NCI-H226 (cell line): ENCODE measurements at places on chromosomes 12 and 14.

- DNase-seq, result no peak
These were observed 530 bp upstream of the NEMF start for GRCh38 chr14:49853158-49853477.

DNA sequence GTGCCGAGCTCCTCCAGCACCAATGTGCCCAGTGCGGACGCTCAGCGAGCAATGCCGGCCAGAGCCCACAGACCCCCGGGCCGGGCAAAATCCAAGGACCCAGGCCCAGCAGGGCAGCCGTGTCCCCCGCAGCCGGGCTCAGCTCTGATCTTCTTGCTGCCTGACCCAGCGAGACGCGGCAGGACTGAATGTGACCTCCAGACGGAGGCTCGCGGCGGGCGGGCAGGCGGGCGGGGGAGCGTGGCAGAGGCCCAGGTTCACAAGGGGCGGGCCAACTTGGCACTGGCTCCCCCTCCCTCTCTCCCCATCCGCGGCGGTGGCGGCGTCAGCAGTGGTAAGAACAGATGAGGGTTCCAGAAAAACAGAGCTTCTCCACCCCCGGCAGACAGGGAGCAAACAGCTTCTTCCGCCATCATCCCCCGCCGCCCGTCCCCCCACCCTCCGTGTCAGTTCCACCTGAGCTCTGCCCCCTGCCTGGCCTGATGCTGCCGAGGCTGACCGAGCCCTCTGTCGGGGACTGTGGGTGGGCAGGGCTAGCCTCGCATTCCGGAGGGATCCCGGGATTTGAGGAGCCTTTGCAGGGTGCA lies 94.3 kb downstream of the RFLNA start:
- peak; percentile 87 for DNase-seq

DNA sequence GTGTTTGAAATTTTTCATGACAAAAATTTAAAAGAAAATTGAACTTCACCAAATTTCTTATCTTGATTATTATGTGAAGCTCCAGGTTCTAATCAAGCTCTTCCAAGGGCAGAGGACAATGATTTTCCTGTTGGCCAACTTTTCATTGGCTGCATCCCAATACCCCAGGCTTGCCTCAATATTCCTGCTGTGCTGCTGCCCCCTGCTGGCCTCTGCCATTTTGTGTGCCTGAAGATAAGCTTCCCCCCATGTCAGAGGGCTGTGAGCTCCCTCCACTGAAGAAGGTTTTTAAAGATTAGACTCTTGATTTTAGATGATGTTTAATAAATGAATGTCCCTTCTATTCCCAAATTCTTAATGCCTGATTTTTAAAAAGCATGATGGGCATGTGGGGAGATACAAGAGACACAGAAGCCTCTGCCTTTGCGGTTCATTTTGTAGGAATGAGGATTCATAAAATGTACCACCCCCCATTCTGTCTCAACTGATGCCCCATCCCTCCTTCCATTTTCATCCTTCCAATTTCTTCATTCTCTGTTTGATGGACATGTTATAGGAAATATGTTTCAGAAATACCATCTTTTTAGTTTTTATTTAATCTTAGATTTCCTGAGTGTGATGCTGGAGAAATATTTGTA lies 76.7 kb upstream of the RGS6 start:
- DNase-seq, result peak; percentile 49

- DNase-seq, result no peak
These were observed 58.6 kb downstream of the R3HDM2 start for GRCh38 chr12:57372233-57372632.

- no peak for DNase-seq
These were observed 33.4 kb upstream of the SMOC1 start for GRCh38 chr14:69845787-69846186.

DNA sequence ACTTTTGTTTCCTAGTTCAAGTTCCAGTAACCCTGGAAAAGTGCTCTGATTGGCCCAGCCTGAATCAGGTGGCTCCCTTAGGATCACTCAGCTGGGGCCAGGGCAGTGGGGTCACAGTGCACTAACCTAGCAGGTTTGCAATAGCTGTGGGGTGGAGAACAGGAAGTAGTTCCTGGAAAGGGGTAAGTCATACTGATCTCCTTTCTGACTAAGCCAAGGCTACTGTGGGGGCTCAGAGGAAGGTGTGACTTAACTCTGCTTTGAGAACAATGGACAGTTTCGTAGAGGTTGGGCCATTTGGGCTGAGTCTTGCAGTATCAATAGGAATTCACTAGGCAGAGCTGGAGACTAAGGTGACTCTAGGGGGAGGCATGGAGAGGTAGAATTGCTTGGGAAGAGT lies 89.4 kb downstream of the KIF26A start:
- no peak for DNase-seq

DNA sequence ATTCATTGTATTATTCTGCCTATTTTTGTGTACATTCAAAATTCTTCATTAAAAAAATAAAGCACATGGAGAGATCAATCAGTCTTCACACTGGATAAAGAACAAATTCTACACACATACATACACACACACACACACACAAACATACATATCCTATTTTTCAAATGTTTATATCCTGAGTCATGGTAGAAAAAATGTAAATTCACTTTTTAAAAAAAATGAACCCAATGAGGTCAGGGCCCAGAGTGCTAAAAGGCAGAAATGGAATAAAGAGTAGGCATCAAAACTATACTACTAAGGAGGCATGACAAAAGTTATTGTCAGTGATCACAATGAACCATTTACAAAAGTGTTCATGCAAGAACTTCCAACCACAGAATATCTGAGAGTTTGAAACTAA lies 17.3 kb downstream of the GALC start:
- no peak for DNase-seq

- DNase-seq, result no peak
These were observed 7.2 kb upstream of the LMO3 start for GRCh38 chr12:16613199-16613598.

- DNase-seq, result no peak
These were observed 348 bp upstream of the SSTR1 start for GRCh38 chr14:38207377-38207735.

- DNase-seq, result no peak
These were observed 19.8 kb upstream of the RNASE2 start for GRCh38 chr14:20935303-20935984.

DNA sequence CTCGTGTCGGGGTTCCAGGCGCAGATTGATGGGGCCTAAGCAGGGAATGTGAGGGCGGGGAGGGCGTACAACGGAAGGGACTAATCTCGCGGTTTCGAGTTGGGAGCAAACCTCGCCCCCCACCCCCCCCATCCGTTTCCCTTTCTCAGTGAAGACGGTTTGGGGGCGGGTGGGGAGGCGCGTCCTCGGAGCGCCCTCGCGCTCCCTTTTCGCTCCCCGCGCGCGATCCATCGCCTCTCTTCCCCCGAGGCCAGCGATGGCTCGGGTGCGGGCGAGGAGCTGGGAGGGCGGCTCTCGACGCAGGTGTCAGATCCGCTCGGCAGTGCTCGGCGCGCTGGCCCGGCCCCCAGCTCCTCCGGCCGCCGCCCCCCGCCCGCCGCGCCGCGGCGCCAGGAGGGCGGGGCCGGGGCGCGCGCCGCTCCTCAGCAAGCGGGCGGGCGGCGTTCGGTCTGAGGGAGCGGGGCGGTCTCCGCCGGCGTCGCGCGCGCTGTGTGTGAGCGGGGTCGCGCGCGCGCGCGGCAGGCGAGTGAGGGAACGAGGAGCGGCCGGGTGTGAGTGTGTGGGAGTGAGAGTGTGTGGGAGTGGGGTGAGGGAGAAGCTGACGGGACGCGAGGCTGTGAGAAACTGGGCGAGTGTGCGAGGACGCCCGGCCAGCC lies at the start of gene RIMKLB:
Gene RIMKLB, plus strand, starts transcription at position 516 of the 656 bp plus-strand sequence. CDS start 15,876 bp downstream, outside the sequence.
- DNase-seq, result peak; percentile 89

- DNase-seq, result no peak
These were observed 20.9 kb downstream of the RASAL1 start for GRCh38 chr12:113114447-113115178.

DNA sequence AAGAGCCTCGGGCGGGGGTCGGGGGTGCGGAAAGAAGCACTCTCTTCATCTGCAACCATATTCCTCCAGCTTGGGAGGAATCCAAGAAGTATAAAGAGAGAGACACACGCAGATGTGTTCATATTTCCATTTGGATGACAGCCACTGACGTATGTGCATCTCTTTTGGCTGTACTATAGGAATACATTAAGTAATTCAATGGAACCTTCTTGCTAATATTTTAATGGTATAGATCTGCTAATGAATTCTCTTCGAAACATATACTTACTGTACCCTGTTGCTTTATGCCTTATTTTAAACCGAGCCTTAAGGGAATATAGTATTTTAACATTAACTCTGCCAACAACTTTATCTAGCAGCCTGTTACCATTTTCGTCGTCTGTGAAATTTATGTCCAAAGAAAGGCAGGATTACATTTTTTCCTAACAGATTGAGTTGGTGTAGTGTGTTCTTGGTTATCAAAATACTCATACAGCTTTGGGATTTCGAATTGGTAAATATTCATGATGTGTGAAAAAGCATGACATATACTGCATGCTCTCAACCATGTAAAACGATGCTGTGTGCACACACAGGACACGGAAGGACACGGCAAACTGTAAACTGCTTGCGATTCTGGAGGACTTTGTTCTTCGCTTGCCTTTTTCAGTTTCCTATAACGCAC lies 84.5 kb downstream of the CCDC88C start:
- DNase-seq, result no peak

GRCh38 chr12:72390146-72390545 lies 118.0 kb downstream of the TRHDE start:
- DNase-seq, result no peak

DNA sequence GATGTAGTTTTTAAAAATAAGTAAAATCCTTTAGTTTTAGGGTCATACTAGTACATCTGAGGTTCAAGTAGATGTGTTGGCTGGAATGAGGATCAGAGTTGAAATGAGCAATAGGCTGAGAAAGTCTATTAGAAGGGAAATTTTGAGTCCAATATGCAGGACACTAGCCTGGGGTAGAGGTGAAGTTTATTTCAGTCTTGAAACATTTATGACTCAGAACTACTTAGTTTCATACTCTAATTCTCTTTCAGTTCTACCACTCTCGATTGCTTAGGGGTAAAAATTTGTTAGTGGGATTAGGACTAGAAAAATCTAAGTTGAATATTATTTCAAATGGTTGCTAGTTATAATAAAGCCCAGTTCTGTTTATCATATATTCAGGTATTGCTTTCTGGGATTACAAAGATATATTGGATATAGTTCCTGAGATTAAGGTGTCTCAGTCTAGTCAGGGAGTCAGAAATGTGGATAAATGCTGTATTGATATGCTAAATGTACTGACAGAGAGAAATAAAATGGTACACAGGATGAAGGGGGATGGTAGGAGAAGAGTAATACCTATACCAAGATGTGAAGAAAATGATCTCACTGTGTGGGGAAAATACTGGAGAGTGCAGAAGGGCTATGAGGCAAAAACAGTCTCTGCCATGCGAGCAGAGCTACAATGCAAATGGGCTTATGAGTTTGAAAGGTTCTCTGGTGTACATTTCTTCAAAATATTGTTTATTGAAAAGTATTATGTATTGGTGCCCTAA lies 395.8 kb upstream of the FBXO33 start:
- DNase-seq, result no peak

DNA sequence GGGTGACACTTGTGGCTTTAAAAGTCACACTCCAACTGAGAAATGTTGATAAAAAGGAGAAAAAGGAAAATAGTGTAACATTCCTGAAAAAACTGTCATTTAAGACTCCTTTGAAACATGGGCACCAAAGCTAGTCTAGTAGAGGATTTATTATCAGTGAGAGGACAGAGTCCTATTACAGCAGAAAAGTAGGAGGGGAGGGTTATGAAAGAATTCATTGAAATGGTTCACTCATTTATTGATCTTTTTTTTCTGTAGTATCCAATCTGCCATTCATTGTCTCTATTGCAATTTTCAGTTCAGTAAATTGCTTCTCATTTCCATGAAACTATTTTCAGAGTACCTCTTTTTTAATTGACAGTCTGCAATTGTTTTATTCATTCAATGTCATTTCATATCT lies 25.4 kb downstream of the PPM1A start:
- DNase-seq, result no peak

- DNase-seq, result no peak
These were observed 1037.8 kb downstream of the TMEM121 start for GRCh38 chr14:106564058-106564643.

DNA sequence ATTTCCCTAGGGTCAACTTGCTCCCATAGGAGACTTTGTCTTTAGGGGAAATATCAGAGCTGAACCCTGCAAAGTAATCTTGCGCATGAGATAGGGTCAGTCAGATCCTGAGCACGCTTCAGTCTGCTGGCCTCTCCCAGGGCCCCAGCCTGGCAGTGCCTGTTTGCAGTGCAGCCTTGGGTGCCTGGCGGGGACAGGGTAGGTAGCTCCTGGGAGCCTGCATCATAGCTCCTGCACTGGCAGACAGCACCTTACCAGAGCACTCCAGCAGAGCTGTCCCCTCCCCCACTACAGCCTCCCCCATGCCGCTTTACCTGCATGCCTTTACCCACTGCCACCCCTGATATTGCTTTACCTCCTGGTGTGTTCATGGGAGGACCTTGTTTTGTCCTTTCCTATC lies 237.3 kb downstream of the CCDC59 start:
- no peak for DNase-seq

GRCh38 chr12:67625004-67625403 lies 23.5 kb upstream of the DYRK2 start:
- DNase-seq, result no peak

GRCh38 chr12:22881878-22882385 lies 257.0 kb downstream of the ETNK1 start:
- no peak for DNase-seq

DNA sequence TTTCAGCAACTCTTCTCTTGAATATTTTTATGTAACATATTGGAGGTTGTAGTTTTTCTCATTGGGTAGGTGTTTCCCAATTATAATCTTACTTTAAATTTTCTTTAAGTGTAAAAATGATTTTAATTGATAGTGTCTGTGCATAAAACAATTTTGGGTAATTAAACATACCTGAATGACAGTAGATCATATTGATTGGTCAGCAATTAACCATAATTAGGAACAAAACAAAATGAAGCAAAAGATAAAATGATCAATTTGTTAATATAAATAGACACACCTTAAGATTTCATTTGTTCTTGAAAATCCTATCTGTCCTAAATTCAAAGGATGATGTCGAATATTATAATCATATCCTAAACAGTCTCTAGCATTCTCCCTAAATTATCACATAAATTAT lies 468.3 kb downstream of the PDZRN4 start:
- DNase-seq, result no peak

DNA sequence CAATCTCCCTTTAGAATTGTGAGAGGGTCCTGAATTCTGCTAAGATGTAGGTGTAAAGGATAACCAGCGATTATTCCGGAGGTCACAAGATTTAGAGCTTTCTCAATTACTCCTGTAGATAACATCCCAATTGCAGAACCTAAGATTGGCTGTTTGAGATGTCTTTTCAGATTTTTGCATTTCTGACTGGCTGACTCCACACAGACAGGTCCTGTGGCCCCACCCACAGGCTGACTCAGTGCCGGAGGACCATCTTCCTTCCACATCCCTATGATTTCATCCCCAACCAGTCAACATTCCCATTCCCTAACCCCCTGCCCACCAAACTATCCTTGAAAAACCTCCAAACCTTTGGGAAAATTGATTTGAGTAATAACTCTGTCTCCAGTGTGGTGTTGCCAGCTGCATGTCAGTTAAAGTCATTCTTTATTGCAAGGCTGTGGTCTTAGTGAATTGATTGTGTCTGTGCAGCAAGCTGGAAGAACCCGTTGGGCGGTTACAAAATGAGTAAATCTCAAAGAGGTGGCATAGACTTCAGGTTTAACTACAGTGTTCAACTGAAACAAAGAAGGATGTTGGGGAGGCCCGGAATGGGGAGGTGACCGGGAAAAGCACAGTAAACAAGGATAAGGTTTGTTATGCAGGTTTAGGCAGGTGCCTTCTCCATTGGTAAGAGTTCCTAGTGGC lies 10.6 kb downstream of the FNTB start:
- DNase-seq, result no peak

- no peak for DNase-seq
These were observed 15.7 kb downstream of the CAPZA3 start for GRCh38 chr12:18753481-18754123.

- no peak for DNase-seq
These were observed 95.2 kb downstream of the TSPAN9 start for GRCh38 chr12:3172124-3173007.
